Activated CD8-positive, alpha-beta T cell treated with anti-CD3 and anti-CD28 coated beads for 36 hours (primary cell): ENCODE measurements at places on chromosomes 11 and 22.

GRCh38 chr22:39663751-39664150 is 93.2 kb downstream of the CACNA1I start:
- no peak for DNase-seq
- no peak overlapping the region for H3K4me3 ChIP-seq
- no peak overlapping the region for H3K27ac ChIP-seq

GRCh38 chr11:41950470-41951143 is 491.2 kb upstream of the LRRC4C start:
- no peaks in the 10 kb centered on the region for H3K4me1 ChIP-seq
- no peak overlapping the region for H3K4me3 ChIP-seq
- no peaks in the 10 kb centered on the region for H3K36me3 ChIP-seq

DNA sequence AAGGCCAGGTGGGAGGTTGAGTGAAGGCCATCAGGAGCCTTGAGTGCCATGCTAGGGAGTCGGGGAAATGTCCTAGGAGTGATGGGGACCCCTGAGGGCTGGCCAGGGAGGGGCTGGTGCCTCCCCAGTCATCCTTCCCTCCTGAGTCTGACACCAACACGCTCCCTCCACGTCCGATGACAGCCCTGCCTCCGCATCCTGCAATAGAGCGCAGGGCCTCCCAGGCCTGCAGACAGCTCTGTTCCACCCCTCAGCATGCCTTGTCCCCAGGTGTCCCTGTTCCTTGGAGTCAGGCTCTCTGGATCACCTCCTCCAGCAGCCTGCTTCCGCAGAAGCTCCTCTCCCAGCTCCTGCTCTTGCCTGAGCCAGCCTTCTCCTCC is 3.1 kb downstream of the RAC2 start:
- H3K27me3 ChIP-seq, result no peaks in the 10 kb centered on the region
- peak; percentile 55 for DNase-seq
- peak overlapping the region; percentile 98 for H3K4me3 ChIP-seq
- peak overlapping the region; percentile 97 for H3K27ac ChIP-seq
- H3K36me3 ChIP-seq, result peaks cover 82% of the 10 kb centered on the region
- H3K4me1 ChIP-seq, result peaks cover 67% of the 10 kb centered on the region

DNA sequence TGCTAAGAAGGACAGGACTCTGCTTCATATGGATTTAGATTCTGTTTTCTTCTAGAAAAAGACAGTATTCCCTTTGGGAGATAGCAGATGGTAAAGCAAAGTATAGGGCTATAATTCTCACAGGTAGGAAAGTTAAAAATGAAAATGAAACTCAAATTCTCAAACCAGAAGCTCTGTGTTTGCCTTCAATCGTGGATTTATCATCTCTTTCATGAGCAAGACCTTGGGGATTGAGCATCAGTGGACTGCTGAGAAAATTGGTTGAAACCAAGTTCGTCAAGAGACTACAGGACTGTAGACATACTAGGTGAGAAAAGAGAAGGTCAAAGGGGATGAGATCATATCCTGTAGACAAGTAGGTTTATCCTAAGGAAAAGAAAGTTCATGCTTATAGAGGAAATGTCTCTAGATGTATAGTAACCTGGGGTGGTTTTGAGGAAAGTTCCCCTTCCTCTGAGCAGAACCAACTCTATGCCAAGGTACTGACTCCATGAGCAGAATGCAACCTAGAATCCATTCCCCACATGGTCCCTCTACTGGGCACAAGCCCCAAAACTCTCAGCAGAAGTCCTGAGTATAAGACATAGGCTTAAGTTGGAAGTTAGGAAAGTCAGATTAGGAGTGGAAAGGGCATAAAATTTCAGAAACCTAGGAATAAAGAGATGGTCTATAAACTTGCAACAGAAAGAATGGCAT is 46.5 kb downstream of the SLC5A12 start:
- DNase-seq, result no peak
- H3K27me3 ChIP-seq, result no peaks in the 10 kb centered on the region
- no peaks in the 10 kb centered on the region for H3K4me1 ChIP-seq
- H3K36me3 ChIP-seq, result no peaks in the 10 kb centered on the region
